HT1080 (cell line): ENCODE measurements at places on chromosomes 5 and 9. TPM values are rescaled to one million over a fixed set of nuclear protein-coding genes. Genes with fewer than 3 reads are reported as not detected.

Gene PROB1
- 0.17 and 0.53 TPM in 2 replicates for total RNA-seq

Gene MRPS27
- 130 and 131 TPM in 2 replicates for total RNA-seq

Gene CMBL
- total RNA-seq: 18.6 and 19.9 TPM in 2 replicates

Gene PCDHGA11
- 0.42 and 0.50 TPM in 2 replicates for total RNA-seq

Gene PCDHGA10
- 0.80 and 0.90 TPM in 2 replicates for total RNA-seq

Gene HTR4
- total RNA-seq: not detected in 2 replicates

Gene RALGDS
- 20.9 and 23.4 TPM in 2 replicates for total RNA-seq

Gene KIF4B
- total RNA-seq: not detected in 2 replicates

Gene PRPF4
- 98.4 and 101 TPM in 2 replicates for total RNA-seq

Gene NEUROG1
- total RNA-seq: not detected in 2 replicates

Gene CDH9
- not detected in 2 replicates for total RNA-seq

Gene ADGRD2
- not detected in 2 replicates for total RNA-seq

Gene EIF4E1B
- total RNA-seq: not detected in 2 replicates

Gene MZB1
- total RNA-seq: not detected in 2 replicates

Gene IFNA21
- not detected in 2 replicates for total RNA-seq

Gene GPX3
- total RNA-seq: 0.17 and 0.27 TPM in 2 replicates

Gene GAS1
- 0.97 and 1.4 TPM in 2 replicates for total RNA-seq

Gene HAVCR2
- total RNA-seq: 0.20 and 0.39 TPM in 2 replicates

Gene PITX1
- total RNA-seq: 38.6 and 52.2 TPM in 2 replicates

Gene NMUR2
- total RNA-seq: not detected in 2 replicates

Gene POLK
- total RNA-seq: 14.7 and 15.8 TPM in 2 replicates

Gene EDIL3
- total RNA-seq: 2.4 and 3.0 TPM in 2 replicates

Gene TNFSF8
- total RNA-seq: not detected in 2 replicates

Gene MYORG
- 3.1 and 3.5 TPM in 2 replicates for total RNA-seq

Gene SPATA31A3
- total RNA-seq: not detected in 2 replicates

Gene PAIP2
- 56.4 and 86.9 TPM in 2 replicates for total RNA-seq

Gene EGR1
- total RNA-seq: 0.60 and 0.64 TPM in 2 replicates

Gene POU5F2
- 0.10 and 0.13 TPM in 2 replicates for total RNA-seq
